Neural progenitor cell (in vitro differentiated cells): ENCODE measurements at places on chromosomes 1 and 21.

GRCh38 chr1:247812637-247813036, 11.3 kb downstream of the OR14A16 start:
- H3K36me3 ChIP-seq, result no peaks in the 10 kb centered on the region
- H3K27ac ChIP-seq, result no peak overlapping the region
- H3K4me1 ChIP-seq, result no peaks in the 10 kb centered on the region
- H3K27me3 ChIP-seq, result no peaks in the 10 kb centered on the region
- DNase-seq, result no peak

GRCh38 chr1:84366786-84367185, 31.5 kb upstream of the DNASE2B start:
- H3K27ac ChIP-seq, result no peak overlapping the region
- no peak overlapping the region for H3K4me3 ChIP-seq
- H3K27me3 ChIP-seq, result no peaks in the 10 kb centered on the region
- no peaks in the 10 kb centered on the region for H3K36me3 ChIP-seq
- DNase-seq, result no peak
- no peaks in the 10 kb centered on the region for H3K4me1 ChIP-seq

DNA sequence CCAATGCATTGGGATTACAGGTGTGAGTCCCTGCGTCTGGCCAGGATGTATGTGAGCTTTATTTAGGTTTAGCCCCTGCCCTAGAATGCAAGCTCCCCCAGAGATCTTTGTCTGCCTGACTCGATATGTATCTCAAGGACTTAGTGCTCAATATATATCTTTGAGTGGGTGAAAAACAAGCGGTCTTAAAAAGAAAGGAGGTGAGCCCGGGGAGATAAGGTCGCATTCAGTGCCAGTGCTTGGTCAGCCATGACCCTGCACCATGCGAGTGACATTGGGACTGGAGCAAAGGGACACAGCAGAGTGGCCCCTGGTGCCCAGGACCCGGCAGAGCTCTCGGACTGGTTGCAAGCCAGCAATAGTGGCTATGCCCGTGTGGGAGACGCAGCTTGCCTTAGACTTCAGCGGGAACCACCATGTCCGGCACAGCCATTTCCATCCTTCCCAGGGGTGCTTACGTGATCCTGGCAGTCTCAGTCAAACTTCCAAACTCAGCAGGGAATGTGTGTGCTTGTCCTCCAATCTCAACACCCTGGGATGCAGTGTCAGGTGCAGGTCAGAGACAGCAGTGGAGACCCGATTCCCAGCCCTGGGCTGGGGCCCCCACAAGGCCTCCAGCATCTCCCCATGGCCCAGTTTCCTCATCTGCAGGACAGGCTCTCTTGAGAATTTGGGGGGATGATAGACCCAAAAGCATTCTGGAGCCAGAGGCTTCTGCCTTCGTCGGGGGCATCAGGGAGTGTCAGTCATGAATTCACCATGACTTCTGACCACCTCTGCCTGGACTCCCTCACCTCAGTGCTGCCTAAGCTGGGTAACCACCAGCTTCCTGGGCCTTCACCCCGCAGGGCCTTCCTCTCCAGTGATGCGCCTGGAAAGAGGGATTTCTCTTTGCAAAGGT, 1.8 kb downstream of the MX2 start:
- H3K27me3 ChIP-seq, result no peaks in the 10 kb centered on the region
- H3K27ac ChIP-seq, result no peak overlapping the region
- no peaks in the 10 kb centered on the region for H3K36me3 ChIP-seq
- H3K4me3 ChIP-seq, result no peak overlapping the region
- DNase-seq, result no peak

DNA sequence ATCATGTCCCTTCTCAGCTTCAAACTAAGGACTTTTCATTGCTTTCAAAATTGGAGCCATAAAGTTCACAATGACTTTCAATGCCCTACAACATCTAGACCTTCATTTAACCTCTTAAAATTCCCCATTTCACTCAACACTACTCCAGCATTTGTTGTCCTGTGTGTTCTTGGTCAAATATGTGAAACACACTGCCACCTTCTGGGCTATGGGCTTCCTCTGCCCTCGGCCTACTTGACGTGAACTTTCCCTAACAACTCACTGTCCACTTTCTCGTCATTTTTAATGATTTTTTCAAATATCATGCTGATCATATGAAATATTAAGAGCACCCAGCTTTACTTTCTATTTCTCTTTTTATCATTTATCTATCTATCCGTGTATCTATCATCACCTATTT, 2018.4 kb downstream of the NCAM2 start:
- H3K4me1 ChIP-seq, result peaks cover 9% of the 10 kb centered on the region
- peak; percentile 57 for DNase-seq
- no peaks in the 10 kb centered on the region for H3K27me3 ChIP-seq

- no peaks in the 10 kb centered on the region for H3K4me1 ChIP-seq
- no peaks in the 10 kb centered on the region for H3K27me3 ChIP-seq
- H3K4me3 ChIP-seq, result no peak overlapping the region
- DNase-seq, result no peak
Observed at GRCh38 chr1:82266351-82266750, 465.6 kb downstream of the ADGRL2 start.

- no peak for DNase-seq
- peaks cover 4% of the 10 kb centered on the region for H3K4me1 ChIP-seq
- no peaks in the 10 kb centered on the region for H3K36me3 ChIP-seq
- no peak overlapping the region for H3K27ac ChIP-seq
Observed at GRCh38 chr21:31293986-31294385, 50.1 kb downstream of the TIAM1 start.

- no peak overlapping the region for H3K27ac ChIP-seq
- H3K27me3 ChIP-seq, result no peaks in the 10 kb centered on the region
- no peak overlapping the region for H3K4me3 ChIP-seq
- H3K36me3 ChIP-seq, result no peaks in the 10 kb centered on the region
- no peak for DNase-seq
- no peaks in the 10 kb centered on the region for H3K4me1 ChIP-seq
Observed at GRCh38 chr1:187909382-187909781, 1080.6 kb downstream of the PLA2G4A start.

DNA sequence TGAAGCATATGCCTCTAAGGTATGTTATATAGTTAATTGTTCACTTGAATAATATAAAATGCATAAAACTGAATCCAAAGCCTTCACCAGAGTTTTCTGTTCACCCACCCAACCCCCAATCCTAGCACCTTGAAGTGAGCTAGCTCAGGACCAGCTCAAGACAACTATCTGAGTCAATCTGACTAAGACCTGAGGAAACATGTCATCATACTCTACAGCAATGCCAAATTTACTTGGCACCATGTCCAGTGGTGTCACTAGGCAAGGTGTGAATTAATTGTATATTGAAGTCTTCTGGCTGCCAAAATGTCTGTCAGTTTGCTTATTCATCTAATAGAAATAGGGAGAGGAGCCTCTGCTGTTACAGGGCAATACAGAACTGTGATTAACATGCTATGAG, 3.8 kb downstream of the DNASE2B start:
- no peaks in the 10 kb centered on the region for H3K36me3 ChIP-seq
- H3K27me3 ChIP-seq, result no peaks in the 10 kb centered on the region
- H3K4me3 ChIP-seq, result no peak overlapping the region

DNA sequence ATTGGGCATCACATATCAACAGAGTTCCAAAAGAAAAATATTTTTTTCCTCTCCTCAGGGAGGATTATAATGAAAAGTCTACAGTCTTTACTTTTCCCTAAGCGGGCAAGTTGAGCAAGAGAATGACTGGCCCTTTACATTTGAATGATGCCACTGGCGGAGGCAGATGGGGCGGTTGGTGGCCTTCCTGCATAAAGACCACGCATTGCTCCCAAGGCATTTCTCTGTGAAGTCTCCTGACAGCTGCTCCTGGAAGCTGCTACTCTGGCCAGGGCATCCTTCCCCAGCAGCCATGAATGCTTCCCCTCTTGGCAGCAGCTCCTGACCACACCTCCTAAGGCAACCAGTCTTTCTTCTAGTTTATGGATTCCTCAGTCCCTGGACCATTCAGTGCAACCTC, 161.1 kb upstream of the RRP15 start:
- no peaks in the 10 kb centered on the region for H3K4me1 ChIP-seq
- H3K36me3 ChIP-seq, result no peaks in the 10 kb centered on the region
- no peak overlapping the region for H3K4me3 ChIP-seq
- no peak overlapping the region for H3K27ac ChIP-seq

DNA sequence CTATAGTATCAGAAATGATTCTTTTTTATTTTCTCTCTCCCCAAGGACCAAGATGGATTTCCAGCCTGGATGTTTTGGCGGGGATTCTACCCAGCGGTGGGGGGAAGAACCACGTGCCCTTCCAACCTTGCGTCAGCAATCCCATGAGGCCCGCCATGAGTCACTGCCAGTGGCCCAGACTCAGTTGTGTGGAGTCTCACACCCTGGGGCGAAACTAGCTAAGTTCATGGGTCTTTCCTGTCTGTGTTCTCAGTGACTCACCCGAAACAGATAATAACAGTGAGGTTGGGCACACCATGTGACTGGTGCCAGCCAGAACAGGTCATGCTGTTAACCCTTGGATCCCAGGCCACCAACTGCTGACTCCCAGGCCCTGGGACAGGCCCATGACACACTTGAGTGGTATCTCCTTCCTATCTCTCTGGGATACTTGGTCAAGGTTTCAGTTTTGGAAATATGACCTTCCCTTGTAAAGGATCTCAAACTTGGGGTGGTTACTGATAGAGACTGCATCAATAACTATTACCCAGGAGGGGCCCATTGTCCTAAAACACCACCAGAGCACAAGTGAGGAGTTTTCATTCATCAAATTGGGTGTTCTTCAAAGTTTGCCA, 98.0 kb upstream of the DUSP10 start:
- no peak overlapping the region for H3K4me3 ChIP-seq
- no peak overlapping the region for H3K27ac ChIP-seq
- H3K27me3 ChIP-seq, result no peaks in the 10 kb centered on the region
- no peaks in the 10 kb centered on the region for H3K4me1 ChIP-seq
- H3K36me3 ChIP-seq, result no peaks in the 10 kb centered on the region

GRCh38 chr1:116842654-116843053, 67.1 kb upstream of the PTGFRN start:
- no peak overlapping the region for H3K4me3 ChIP-seq
- no peaks in the 10 kb centered on the region for H3K36me3 ChIP-seq
- no peaks in the 10 kb centered on the region for H3K4me1 ChIP-seq
- no peaks in the 10 kb centered on the region for H3K27me3 ChIP-seq
- no peak for DNase-seq

GRCh38 chr1:176857632-176858031, 306.9 kb downstream of the ASTN1 start:
- no peaks in the 10 kb centered on the region for H3K4me1 ChIP-seq
- DNase-seq, result no peak
- no peak overlapping the region for H3K4me3 ChIP-seq
- H3K27me3 ChIP-seq, result no peaks in the 10 kb centered on the region
- no peaks in the 10 kb centered on the region for H3K36me3 ChIP-seq
- H3K27ac ChIP-seq, result no peak overlapping the region
